ENCODE measurements at places on chromosomes 13 and 19.

- H3K27me3 ChIP-seq, result no peaks in the 10 kb centered on the region
- peaks cover 16% of the 10 kb centered on the region for H3K36me3 ChIP-seq
- peak overlapping the region; percentile 95 for H3K27ac ChIP-seq
- H3K4me1 ChIP-seq, result peaks cover 22% of the 10 kb centered on the region
- peak overlapping the region; percentile 99 for H3K4me3 ChIP-seq
These were observed 63.1 kb downstream of the SERP2 start for GRCh38 chr13:44436589-44437337.

DNA sequence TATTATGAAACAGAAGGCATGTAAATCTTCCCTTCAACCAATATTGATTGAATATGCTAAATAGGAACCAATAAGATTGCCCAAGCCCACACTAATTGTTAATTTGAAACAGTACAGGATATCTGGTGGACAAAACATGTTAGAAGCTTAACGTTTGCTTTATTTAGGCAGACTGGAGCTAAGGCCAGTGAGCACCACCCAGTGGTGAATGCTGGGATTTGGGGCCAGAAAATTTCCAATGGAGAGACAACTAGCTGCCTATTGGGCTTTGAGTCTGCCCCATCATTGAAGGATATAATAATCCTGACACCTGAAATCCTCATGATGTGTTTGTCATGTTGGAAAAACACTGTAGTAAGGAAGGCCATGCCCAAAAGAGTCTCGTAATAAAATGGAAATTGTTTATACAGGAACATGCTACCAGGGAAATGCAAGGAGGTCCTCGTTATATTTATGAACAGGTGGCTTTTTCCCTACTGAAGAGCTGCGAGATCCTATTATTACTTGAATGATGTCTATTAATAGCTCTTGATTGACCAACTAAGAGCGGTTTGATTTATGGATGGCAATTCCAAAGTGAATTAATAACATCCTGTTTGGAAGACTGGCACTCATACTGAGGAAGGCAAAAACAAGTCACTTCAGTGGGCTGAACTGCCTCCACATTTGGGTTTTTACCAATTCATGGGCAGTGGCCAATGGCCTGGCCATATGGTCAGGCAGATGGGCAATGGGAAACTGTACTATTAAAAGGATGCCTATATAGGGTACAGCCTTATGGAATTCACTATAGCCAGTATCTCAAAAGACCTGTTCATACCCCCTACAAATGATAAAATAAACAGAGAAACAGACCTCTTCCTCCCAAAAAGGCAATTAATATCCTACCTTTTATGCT, 8.7 kb downstream of the SIGLECL1 start:
- H3K27ac ChIP-seq, result no peak overlapping the region
- no peaks in the 10 kb centered on the region for H3K4me1 ChIP-seq
- no peak for DNase-seq

GRCh38 chr13:39970177-39970846, 314.9 kb downstream of the COG6 start:
- H3K4me1 ChIP-seq, result no peaks in the 10 kb centered on the region
- no peak overlapping the region for H3K27ac ChIP-seq

GRCh38 chr13:33745370-33746324, 72.3 kb upstream of the RFC3 start:
- no peaks in the 10 kb centered on the region for H3K27me3 ChIP-seq
- no peaks in the 10 kb centered on the region for H3K36me3 ChIP-seq
- no peak for DNase-seq
- H3K27ac ChIP-seq, result no peak overlapping the region
- no peaks in the 10 kb centered on the region for H3K4me1 ChIP-seq
- no peak overlapping the region for H3K4me3 ChIP-seq
